ENCODE measurements at places on chromosomes 2 and 18. TPM values are rescaled to one million over a fixed set of nuclear protein-coding genes. Genes with fewer than 3 reads are reported as not detected.

DNA sequence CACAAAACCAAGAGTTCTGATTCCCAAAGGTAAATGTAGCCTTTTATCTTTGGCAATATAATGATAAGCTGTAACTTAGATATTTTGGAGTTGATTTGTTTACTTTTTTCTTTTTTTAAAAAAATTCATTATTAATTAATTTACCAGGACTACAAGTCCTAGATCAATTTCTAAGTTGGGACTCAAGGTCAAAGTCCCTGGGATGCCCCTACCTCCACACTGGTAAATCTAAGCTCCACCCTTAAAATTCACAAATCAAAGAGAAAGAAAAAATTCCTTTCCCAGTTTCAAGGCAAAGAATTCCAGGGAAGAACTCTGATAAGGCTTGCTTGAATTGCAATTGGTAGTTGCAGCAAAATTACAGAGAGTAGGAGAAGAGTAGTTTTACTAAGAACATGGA lies 71.3 kb downstream of the MDH1 start:
- no peak for DNase-seq
- no peaks in the 10 kb centered on the region for H3K4me1 ChIP-seq
- H3K4me3 ChIP-seq = no peak overlapping the region

GRCh38 chr2:194015751-194016150 lies 1641.3 kb upstream of the SLC39A10 start:
- H3K4me3 ChIP-seq = no peak overlapping the region
- no peak overlapping the region for H3K27ac ChIP-seq
- no peak for DNase-seq

GRCh38 chr2:130798472-130799218 lies 38.1 kb upstream of the ARHGEF4 start:
- no peak for DNase-seq
- no peaks in the 10 kb centered on the region for H3K27me3 ChIP-seq
- peak overlapping the region; percentile 69 for H3K4me3 ChIP-seq

SLC9A4 gene
- total RNA-seq = not detected

- no peaks in the 10 kb centered on the region for H3K36me3 ChIP-seq
- peak; percentile 55 for DNase-seq
- H3K27me3 ChIP-seq = no peaks in the 10 kb centered on the region
- no peak overlapping the region for H3K27ac ChIP-seq
- H3K4me1 ChIP-seq = peaks cover 8% of the 10 kb centered on the region
Observed at GRCh38 chr2:177758591-177759371, 313.8 kb downstream of the PDE11A start.

FAM136A gene
- total RNA-seq = 89.4 TPM

DNA sequence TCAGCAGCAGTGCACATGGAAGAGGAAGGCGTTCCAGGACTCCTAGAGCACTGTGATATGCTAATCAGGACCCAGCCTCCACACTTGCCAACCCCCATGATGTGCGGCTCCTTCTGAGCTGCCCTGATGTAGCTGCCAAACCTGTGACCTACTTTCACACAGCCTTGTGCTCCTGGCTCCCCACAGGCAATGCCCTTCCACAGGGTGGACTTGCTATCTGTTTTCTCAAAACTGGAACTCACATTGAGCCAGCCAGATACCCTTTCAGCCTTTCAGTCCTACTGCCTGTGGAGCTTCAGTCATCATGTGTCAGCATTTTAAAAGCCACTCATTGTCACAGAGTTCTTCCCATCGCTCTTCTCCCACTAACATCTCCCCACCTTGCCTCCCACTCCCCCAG lies 181.6 kb downstream of the AFF3 start:
- H3K4me1 ChIP-seq = peaks cover 16% of the 10 kb centered on the region
- H3K27me3 ChIP-seq = no peaks in the 10 kb centered on the region
- no peak overlapping the region for H3K4me3 ChIP-seq
- H3K36me3 ChIP-seq = no peaks in the 10 kb centered on the region
- DNase-seq = no peak

ASAP2 gene
- not detected for total RNA-seq

DNA sequence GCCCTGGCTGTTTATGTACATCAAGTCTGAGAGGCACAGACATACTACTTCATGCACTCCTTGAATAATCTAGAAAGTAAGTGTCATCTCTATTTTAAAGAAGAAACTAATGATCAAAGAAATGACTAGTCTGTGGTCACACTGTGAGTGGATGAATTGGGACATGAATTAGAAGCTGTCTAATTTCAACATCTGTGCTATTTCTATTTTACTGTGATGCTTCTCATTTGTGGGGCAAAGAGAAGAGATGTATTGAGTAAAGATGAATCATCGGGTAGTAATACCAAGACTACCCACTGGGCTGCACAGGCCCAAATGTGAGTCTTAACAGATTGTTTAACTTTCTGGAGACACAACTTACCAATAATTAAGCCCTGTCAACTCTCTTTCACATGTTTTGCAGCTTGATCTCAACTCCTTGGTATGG lies 42.4 kb upstream of the MTIF2 start:
- peaks cover 9% of the 10 kb centered on the region for H3K4me1 ChIP-seq
- no peaks in the 10 kb centered on the region for H3K27me3 ChIP-seq
- peaks cover 72% of the 10 kb centered on the region for H3K36me3 ChIP-seq
- H3K4me3 ChIP-seq = no peak overlapping the region

DNA sequence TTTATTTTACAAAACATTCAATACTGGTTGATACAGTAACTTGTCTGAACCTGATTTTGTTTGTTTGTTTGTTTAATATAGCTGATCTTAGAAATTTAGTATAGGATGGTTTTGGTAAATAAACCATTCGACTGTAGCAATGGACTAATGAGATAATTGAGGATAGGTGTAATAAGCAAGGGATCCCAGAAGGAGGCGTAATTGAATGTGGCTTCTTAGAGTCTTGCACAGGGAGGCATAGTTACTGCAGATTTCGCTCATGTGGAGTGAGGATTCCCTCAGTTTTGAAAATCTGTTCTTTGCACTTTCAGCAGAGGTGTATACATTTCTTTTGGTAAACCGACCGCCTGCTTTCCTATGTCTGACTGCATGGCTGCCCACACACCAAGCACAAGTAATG lies 709.6 kb downstream of the SOCS6 start:
- H3K27ac ChIP-seq = no peak overlapping the region
- no peaks in the 10 kb centered on the region for H3K4me1 ChIP-seq
- H3K27me3 ChIP-seq = no peaks in the 10 kb centered on the region
- DNase-seq = peak; percentile 54

DNA sequence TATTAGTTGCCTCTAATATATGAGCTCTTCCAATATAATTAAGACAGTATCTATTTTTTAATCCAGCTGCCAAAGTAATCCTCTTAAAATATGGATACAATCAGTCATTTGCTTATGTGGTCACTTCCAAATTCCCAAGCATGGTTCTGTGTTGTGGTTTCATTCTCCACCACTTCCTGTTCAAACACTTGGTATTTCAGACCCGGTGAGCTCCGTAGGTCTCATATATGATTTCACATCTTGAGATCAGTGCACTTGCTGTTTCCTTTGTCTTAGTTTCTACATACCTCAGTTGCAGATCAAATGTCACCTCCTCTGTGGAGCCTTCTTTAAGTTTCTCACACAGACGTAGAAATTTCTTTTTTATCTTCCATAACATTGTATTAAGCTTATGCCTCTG lies 254.2 kb downstream of the KCNS3 start:
- no peaks in the 10 kb centered on the region for H3K36me3 ChIP-seq
- no peak overlapping the region for H3K27ac ChIP-seq
- H3K4me3 ChIP-seq = no peak overlapping the region
- no peak for DNase-seq

DNA sequence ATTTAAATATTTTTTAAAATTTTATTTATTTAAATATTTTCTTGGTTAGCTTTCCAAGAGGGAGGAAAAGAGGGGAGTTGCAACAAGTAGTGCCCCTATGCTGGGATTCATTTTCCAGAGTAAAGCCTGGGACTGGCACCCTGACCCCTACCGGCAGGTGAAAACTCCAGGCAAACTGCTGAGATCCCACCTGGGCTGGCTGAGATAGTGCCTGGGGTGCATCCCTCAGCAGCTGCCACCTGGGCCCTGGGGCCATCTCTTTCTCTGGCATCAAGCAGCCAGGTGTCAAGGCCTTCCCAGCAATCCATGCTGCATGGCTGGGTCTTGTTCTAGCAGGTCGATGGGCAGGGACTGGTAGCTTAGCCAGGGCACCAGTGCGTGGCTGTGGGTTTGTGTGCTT lies 6.6 kb downstream of the SIX2 start:
- no peak for DNase-seq
- no peaks in the 10 kb centered on the region for H3K36me3 ChIP-seq
- no peak overlapping the region for H3K4me3 ChIP-seq
- no peaks in the 10 kb centered on the region for H3K4me1 ChIP-seq
- no peak overlapping the region for H3K27ac ChIP-seq

PRSS56 gene
- total RNA-seq = not detected

GRCh38 chr2:105774781-105775337 lies 30.1 kb downstream of the NCK2 start:
- H3K4me3 ChIP-seq = no peak overlapping the region
- H3K27ac ChIP-seq = no peak overlapping the region
- no peaks in the 10 kb centered on the region for H3K27me3 ChIP-seq
- DNase-seq = no peak
- no peaks in the 10 kb centered on the region for H3K36me3 ChIP-seq
- no peaks in the 10 kb centered on the region for H3K4me1 ChIP-seq

DNA sequence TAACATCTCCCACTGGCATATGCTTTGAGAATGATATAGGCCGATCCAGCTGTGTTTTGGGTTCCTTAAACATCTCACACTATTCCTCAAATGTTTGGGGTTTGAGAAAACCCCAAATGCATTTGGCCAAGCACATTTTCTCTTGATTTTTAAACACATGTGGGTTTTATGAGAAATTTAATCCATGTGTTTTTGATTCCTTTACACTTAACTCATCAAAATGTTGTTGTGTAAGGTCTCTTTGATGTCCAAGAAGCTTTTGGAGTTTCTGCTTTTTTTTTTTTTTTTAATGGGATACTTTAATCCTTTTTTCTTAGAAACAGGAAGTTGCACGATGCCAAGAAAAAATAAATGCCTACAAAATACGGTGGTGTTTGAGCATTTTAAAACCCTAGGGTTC lies 339.8 kb upstream of the TCF4 start:
- no peak overlapping the region for H3K27ac ChIP-seq
- no peaks in the 10 kb centered on the region for H3K36me3 ChIP-seq
- no peak overlapping the region for H3K4me3 ChIP-seq
- H3K27me3 ChIP-seq = no peaks in the 10 kb centered on the region
- DNase-seq = no peak

BMP10 gene
- total RNA-seq = not detected

GRCh38 chr2:203446071-203446481 lies 89.0 kb downstream of the RAPH1 start:
- no peaks in the 10 kb centered on the region for H3K27me3 ChIP-seq
- DNase-seq = no peak
- H3K27ac ChIP-seq = no peak overlapping the region

DOCK10 gene
- total RNA-seq = 0.76 TPM

USP40 gene
- 9.5 TPM for total RNA-seq

- no peak for DNase-seq
- no peaks in the 10 kb centered on the region for H3K36me3 ChIP-seq
- H3K27me3 ChIP-seq = no peaks in the 10 kb centered on the region
- no peak overlapping the region for H3K4me3 ChIP-seq
- no peaks in the 10 kb centered on the region for H3K4me1 ChIP-seq
- H3K27ac ChIP-seq = no peak overlapping the region
Observed at GRCh38 chr2:217944923-217945322, 57.9 kb downstream of the TNS1 start.

RGPD4 gene
- not detected for total RNA-seq

DYNAP gene
- not detected for total RNA-seq

- H3K27me3 ChIP-seq = 0 out of 2 replicates have a peak, but pooled peaks cover 2% of the 10 kb centered on the region
- H3K4me3 ChIP-seq = no peak overlapping the region
- H3K27ac ChIP-seq = no peak overlapping the region
Observed at GRCh38 chr18:48296581-48296980, 112.6 kb downstream of the ZBTB7C start.

NPPC gene
- not detected for total RNA-seq

DNA sequence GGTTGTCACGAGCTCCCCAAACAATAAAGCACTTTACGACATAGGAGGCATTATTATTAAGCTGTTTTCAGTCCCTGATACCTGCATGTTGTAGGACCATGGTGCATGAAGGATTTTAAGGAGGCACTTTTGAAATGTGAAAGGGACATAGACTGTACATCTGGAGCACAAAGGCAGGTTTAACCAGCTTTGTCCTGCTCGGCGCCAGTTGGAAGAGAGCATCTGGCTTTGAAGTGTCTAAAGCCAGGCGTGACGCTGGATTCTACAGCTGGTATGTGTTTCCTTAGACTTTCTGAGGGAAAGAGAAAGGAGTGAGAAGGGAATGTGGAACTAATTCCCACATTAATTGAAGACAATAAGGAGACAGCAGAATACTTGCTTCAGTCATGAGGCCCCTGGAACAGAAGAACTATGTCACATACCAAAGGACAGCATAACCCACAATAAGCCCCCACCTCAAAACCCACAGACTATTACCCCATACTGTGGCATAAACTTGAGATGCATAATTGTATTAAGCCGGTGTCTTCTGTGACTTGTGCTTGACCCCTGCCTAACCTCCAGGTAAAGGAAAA lies 381.0 kb upstream of the MEX3C start:
- H3K27me3 ChIP-seq = no peaks in the 10 kb centered on the region
- H3K4me1 ChIP-seq = no peaks in the 10 kb centered on the region
- H3K4me3 ChIP-seq = no peak overlapping the region
- no peak overlapping the region for H3K27ac ChIP-seq
- no peaks in the 10 kb centered on the region for H3K36me3 ChIP-seq
- no peak for DNase-seq

GRCh38 chr2:113895301-113895700 lies 5.4 kb downstream of the ACTR3 start:
- peaks cover 46% of the 10 kb centered on the region for H3K36me3 ChIP-seq
- H3K27ac ChIP-seq = peak overlapping the region; percentile 59
- peaks cover 88% of the 10 kb centered on the region for H3K4me1 ChIP-seq
- DNase-seq = no peak

DNA sequence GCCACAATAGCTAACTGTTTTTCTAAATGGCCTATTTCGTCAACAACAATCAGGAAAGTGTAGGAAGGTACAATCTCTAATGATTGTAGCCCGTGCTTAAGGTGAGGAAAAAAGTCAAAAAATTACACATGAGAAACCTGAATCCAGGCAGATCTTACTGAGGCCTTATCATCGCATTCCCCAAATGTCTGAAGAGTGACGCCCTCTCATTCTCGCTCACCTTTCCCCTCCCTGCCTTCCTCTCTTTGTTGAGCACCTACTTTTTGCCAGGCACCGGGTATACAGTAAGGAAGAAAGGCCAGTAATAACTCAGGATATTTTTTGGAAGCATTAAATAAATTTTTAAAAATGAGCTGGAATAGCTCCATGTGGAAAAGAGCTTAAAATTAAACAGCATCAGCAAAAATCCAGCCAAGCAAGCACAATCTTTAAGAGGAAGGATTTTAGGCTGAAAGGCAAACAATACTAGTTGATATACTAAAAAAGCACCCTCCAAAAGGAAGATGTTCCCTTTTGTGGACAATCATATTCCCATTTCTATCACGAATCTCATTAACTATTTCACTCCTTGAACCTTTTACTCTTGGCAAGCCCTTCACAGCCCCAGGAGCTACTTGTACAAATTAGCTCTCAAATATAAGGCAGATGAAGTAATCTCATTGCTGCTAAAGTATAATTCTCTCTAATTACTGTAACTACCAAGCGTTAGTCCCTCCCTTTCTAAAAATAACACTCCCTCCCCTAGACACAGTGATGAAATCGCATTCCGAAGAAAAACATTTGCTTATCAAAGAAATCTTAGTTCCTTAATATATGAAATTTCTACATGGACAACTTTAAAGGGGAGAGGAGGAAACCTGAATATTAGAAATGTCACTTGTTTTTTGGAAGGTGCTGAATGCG lies 40.0 kb downstream of the STAT1 start:
- H3K27me3 ChIP-seq = no peaks in the 10 kb centered on the region
- H3K27ac ChIP-seq = no peak overlapping the region
- no peak overlapping the region for H3K4me3 ChIP-seq
- H3K36me3 ChIP-seq = peaks cover 56% of the 10 kb centered on the region

CENPA gene
- 21.1 TPM for total RNA-seq
